B cell (primary cell): ENCODE measurements at places on chromosomes 3 and 15. TPM values are rescaled to one million over a fixed set of nuclear protein-coding genes. Genes with fewer than 3 reads are reported as not detected.

GRCh38 chr15:60217161-60217560, 180.6 kb downstream of the ANXA2 start:
- DNase-seq: no peak

- DNase-seq: no peak
These were observed 52.8 kb downstream of the ITGA11 start for GRCh38 chr15:68379058-68379758.

- DNase-seq: no peak
These were observed 54.2 kb upstream of the RBMS3 start for GRCh38 chr3:29226706-29227105.

Gene TRH
- total RNA-seq: not detected in 2 replicates
